Left colon (tissue), 2 donors: ENCODE measurements at places on chromosomes 5 and 9.

DNA sequence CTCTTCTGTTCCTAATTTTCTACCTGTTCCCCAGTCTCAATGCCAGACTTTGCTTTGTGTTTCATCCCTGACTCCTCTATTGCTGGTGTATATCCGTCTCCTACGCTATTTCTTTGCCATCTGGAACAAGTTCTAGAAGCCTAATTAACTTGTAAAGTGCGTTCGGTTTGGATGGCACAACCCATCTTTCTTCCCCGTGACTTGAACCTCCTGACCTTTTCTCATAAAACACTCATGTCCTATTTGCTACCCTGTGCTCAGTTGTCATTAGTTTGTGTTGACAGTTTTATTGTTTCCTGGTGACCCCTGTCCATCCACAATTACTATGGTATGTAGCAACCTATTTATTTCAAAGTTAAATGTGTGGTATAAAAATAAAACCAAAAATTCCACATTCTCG lies 323.5 kb downstream of the TLE4 start:
- no peak for DNase-seq

DNA sequence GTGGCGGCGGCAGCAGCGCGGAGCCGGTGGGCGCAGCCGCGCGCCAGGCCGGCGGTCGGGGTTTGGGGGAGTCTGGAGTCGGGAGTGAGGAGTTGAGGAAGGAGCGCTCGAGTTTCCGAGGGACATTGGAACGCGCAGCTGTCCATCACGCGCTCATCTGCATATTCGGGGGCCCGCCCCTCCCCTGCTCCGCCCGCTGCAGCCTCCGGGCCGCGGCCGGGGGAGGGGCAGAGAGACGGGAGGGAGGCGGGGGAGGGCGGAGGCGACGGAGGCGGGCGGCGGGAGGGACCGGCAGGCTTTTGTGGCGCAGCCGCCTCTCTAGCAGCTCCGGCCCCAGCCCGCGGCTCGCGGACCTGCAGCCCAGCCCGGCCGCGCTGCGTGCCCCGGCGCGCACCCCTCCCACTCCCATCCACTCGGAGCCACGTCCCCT lies at the start of gene IRX2:
Gene IRX2, minus strand, starts transcription at position 86 of the 430 bp plus-strand sequence. CDS start 264 bp downstream, outside the sequence.
- DNase-seq, result peak; percentile 51

- no peak for DNase-seq
Measured at GRCh38 chr5:113939988-113940387, 421.9 kb upstream of the KCNN2 start.

GRCh38 chr5:135462304-135462703 lies 10.2 kb upstream of the TIFAB start:
- DNase-seq, result peak; percentile 42

GRCh38 chr5:35876922-35877321 lies 20.2 kb downstream of the IL7R start:
- no peak for DNase-seq
